ENCODE measurements at places on chromosomes 7 and 10.

- no peak for DNase-seq
These were observed 116.7 kb downstream of the VIPR2 start for GRCh38 chr7:159027789-159028507.

- no peak for DNase-seq
These were observed 119.2 kb downstream of the MBL2 start for GRCh38 chr10:52653263-52653909.

GRCh38 chr10:123464430-123465323 lies 201.5 kb upstream of the GPR26 start:
- DNase-seq: no peak

DNA sequence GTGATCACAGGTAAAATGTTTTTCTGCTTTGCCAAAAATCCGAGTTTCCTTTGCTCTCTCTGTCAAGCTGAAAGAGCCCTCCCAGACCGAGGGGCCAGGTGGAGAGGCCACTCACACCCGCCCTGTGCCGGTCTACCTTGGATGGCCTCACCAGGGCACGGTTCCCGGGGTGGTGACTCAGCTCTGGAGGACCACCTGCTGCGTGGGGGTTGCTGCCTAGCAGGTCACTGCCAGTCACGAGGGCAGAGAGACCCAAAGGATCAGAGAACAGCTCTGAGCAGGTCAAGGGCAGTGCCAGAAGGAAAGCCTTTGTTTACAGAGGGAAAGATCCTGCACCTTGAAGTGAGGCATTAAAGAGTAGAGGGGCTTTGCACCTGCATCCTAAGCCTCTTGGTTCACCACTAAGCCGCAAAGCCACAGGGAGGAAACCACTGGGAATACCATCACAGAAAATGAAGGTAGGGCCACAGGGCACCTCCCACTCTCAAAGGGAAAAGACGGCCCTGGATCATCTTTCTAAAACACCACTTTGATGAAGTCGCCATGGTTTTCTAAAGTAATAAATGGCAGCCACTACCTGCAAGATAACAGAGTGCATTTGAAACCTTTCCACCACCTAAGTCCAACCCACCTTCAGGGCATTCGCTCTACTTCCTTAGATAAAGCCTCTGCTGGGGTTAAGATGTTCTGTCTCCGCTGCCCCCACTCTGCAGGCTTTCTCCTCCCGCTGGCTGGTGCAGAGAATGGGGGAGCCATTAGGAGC lies 160.3 kb upstream of the KLF14 start:
- DNase-seq: no peak

DNA sequence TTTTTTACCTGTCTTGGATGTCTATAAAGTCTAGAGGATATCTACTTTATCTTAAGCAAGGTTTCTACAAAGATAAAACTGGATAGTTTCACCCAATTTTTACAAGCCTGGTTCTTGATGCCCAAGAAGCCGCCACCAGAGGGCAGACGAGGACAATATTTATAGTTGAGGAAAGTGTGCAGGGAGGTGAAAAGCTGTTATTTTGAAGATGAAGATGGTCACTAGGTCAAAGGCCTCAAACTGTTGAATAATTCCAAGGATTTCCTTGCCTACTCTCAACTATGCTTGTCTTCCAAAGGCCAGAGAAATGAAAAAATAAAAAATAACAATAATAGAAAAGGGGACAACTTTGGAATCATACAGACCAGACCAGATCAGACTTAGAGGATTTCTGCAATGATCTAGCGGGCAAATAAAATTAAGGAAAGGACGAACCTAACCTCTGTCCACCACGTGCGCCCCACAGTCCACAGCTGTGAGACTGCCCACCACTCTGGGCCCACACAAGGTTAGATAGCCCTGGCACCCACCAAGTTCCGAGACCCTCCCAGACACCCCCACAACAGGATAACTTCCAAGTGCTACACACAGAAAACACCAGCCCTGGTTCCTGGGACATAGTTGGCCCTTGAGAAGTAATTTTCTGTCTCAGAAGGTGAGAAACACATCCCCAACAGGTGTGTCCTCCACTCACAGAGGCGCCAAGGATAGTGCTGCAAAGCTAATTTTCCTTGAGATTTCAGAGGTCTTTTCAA lies 2.8 kb downstream of the PKD1L1 start:
- DNase-seq: peak; percentile 87

- DNase-seq: no peak
These were observed 76.1 kb downstream of the ADD3 start for GRCh38 chr10:110083884-110084283.
